Skeletal muscle cell (primary cell): ENCODE measurements at places on chromosomes 7 and 10.

- no peak for DNase-seq
These were observed 650.8 kb downstream of the LRMDA start for GRCh38 chr10:76082232-76082631.

- no peak for DNase-seq
These were observed 188.3 kb downstream of the DGKB start for GRCh38 chr7:14714161-14714728.

GRCh38 chr10:70576803-70577517 lies 25.6 kb downstream of the PRF1 start:
- no peak for DNase-seq

DNA sequence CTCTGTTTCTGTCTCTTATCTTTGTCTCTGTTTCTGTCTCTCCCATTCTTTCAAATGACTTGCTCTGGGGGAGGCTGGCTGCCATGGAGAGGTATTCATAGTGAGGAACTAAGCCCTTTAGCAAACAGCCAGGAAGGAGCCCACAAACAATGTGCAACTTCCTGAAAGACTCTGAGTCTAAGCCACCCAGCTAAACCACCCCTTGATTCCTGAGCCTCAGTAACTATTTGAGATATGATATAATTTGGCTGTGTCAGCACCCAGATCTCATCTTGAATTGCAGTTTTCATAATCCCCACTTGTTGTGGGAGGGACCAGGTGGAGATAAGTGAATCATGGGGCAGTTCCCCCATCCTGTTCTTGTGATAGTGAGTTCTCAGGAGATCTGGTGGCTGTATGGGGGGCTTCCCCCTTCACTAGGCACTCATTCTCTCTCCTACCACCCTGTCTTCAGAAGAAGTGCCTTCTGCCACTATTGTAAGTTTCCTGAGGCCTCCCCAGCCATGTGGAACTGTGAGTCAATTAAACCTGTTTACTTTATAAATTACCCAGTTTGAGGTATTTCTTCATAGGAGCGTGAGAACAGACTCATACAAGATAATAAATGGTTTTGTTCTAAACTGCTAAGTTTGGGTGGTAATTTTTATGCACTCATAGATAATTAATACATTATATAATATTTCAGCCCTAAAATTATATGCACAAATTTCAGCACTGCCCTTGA lies 121.2 kb upstream of the FOXP2 start:
- no peak for DNase-seq

GRCh38 chr10:56928714-56929113 lies 567.7 kb upstream of the ZWINT start:
- no peak for DNase-seq

- no peak for DNase-seq
These were observed 226.7 kb downstream of the EXOC4 start for GRCh38 chr7:133479456-133480065.

GRCh38 chr10:10849306-10849705 lies 168.4 kb upstream of the CELF2 start:
- DNase-seq, result no peak

GRCh38 chr10:74738052-74738451 lies 88.3 kb upstream of the KAT6B start:
- no peak for DNase-seq

DNA sequence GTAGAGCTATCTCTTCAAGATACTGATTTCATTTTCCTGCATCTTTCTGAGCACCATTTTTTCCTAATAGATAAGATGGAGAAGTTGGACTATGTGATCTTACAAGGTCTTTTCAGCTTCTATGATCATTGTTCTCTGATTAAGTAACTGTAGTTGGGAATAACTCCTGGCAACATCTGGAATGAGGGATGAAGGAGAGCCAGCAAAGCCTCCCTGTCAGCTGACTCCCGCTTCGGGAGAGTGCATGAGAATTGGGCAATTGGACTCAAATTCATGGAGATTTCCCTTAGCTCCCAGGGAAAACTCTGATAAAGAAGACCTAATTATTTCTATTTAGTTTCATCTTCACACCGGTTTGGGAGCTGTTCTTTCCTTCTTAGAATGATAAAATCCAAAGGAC lies 146.1 kb downstream of the CCDC71L start:
- no peak for DNase-seq

- DNase-seq, result no peak
These were observed 72.3 kb downstream of the ELMO1 start for GRCh38 chr7:37376386-37376785.

GRCh38 chr10:84005403-84005802 lies 133.9 kb upstream of the GHITM start:
- DNase-seq, result no peak

DNA sequence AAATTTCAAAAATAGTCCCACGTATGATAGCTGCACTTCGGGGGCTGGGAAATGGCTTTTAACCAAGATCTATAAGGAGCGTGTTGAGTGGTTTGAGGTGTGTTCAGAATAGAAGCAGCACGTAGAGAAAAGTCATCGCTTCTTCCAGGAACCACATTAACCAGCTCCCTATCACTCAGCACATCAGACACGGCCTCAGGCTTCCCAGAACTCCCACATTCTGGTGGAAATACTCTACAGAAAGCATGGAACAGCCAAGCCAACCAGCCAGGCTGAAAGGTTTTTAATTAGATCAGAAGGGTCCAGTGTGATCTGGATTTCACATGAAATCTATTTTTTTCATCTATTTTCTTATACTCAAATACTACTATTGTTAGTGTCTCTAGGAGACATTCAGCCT lies 231.5 kb upstream of the NRP1 start:
- DNase-seq, result no peak

DNA sequence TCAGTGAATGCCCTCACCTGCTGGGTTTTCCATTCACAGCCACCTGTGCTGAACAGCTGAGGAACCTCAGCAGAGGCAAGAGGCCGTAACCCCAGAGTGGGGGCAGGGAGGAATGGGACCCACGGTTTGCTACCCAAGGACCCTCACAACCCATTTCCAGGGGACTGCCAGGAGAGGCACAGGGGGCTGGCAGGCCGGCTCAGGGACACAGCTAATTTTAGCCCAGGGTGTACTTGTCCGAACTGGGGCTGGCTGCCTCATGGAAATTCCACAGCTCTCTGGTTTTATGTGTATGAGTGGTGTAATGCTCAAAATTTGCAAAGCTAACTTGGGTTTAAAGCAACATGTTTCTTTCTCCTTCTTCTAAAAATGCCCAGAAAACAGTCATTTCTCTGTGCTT lies 42.2 kb downstream of the MINDY4 start:
- no peak for DNase-seq

GRCh38 chr7:24751484-24751883 lies 5.8 kb downstream of the GSDME start:
- no peak for DNase-seq

GRCh38 chr10:101014230-101014884 lies 14.7 kb downstream of the LZTS2 start:
- no peak for DNase-seq

GRCh38 chr10:113553149-113553548 lies 296 bp downstream of the HABP2 start:
- no peak for DNase-seq

DNA sequence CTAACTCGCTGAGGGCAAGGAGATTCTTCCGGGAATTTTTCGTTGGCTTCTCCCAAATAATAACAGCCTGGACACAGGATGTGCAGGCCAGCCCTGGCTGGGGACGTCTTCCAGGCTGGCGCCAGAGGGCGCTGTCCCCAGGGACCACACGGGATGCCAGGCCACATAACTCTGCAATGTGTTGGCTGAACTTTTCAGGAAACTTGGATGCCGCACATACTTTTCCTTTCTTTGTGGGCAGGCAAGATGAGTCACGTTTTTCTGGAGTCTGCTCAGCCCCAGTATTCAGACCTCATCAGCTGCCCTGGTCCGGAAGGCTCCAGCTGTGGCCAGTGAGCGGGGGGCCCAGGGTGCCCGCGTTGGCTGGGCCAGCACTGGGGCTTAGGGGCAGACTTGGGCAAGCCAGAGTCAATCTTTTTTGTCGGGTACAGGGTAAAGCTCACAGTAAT lies 122.7 kb downstream of the PRKAG2 start:
- DNase-seq, result peak; percentile 96

GRCh38 chr7:98372993-98373392 lies 27.9 kb downstream of the BAIAP2L1 start:
- peak; percentile 47 for DNase-seq

DNA sequence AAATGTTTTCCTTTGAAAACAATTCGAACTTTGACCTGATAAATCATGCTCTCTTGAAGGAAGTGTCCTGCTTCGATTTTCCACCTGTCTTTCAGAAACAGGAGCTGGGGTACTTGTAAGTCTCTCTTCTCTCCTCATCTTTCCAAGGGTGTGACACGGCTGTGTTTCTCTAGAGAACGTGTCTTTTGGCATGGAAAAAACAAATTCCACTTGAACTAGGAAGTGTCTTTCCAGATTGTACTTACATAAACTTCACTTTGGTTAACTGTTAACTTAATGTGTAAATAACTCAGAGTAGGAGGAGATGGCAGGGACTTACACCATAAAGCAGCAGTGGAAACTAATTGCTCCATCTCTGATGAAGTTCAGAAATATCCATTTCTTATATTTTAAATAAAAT lies 4.2 kb upstream of the CALCR start:
- DNase-seq, result no peak

- DNase-seq, result no peak
These were observed 4.3 kb upstream of the YKT6 start for GRCh38 chr7:44196450-44196872.

- DNase-seq, result no peak
These were observed 26.9 kb downstream of the ABLIM1 start for GRCh38 chr10:114631090-114631665.

- DNase-seq, result no peak
These were observed 8.7 kb upstream of the SAMD9L start for GRCh38 chr7:93156884-93157283.

DNA sequence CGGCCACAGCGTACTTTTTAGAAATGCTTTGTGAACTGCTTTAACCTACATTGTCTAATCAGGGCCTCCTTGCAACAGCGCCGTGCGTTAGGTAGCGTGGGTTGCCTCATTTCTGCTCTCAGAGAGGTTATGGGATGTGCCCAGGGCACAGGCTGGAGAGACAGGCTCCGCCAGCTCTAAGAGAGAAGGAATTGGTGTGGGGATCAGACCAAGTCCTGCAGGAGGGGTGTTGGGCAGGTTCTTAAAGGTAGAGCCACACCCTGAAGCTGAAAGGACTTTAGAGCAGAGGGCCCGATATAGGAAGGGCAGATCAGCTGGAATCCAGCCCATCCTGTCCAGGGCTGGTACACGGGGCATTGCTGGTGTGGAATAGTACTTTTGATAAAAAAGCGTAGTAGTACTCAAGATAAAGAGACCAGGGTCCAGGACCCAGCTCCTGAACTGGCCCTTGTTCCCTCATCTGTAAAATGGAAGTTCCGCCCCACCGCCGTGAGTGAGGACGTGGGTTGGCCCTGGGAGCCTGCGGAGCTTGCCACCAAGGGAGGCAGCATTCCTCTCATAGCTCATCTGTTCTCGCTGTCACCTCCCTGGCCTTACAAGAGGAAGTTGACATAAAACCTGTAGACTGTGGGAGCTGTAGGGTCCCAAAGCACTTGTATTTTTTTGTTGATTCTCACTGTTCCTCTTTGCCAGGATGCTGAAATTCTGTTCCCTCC lies 37.2 kb downstream of the TMEM120A start:
- no peak for DNase-seq

GRCh38 chr7:111639934-111640333 lies 77.6 kb upstream of the IMMP2L start:
- no peak for DNase-seq

DNA sequence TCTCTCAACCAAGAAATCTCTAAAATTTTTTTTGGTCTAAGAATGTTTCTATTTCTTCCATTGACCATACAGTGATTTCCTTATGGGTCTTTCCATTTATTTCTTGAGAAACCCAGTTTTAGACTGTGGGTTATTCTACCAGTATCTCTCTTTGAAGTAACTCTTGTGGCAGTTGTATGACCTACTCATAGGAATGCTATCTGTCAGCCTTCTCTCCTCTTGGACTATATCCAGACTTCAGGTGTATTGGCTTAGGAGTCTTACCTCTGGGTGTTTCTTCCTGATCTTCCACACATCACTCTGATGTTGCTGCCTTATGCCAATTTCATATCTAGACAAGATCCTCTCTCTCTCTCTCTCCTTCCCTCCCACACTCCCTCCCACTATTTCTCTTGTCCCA lies 178.1 kb downstream of the BMPER start:
- no peak for DNase-seq

GRCh38 chr10:26438534-26439341 lies 597 bp downstream of the APBB1IP start:
- DNase-seq, result no peak

DNA sequence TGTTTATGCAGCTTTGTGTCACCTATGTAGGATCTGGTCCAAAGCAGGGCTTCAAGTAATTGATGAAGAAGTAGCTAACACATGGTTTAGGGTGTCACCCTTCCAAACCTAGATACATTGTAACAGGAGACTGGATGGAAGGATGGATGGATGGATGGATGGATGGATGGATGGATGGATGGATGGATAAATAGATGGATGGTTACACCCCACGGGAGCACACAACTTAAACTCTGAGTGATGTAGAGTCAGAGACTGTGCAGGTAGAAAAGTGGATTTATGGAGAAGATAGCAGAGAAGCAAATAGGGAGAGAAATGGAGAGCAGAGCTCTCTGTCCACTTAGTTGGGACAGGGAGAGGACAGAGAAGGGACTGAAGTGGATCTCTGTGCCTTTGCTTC lies 78.4 kb downstream of the NHLRC2 start:
- DNase-seq, result no peak

- no peak for DNase-seq
These were observed 27.9 kb upstream of the NKX6-2 start for GRCh38 chr10:132813560-132814468.

GRCh38 chr7:108097703-108098102 lies 32.5 kb downstream of the LAMB4 start:
- no peak for DNase-seq

DNA sequence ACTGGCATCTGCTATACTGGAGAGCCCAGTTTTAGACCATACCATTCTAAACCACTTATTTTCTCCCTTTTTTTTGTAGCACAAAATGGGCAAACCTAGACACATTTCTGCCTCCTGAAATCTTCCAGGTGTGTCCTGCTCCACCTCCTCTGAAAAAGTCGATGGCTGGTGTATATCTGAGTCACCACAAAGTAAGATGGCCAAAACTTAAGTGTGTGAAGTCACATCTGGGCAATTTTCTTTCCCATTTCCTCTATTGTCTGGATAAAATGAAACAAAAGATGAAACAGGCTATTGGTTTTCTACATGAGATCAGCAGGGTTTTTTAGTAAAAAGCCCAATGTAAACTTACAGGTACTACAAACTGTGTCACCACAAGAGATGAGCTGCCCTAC lies 65.5 kb downstream of the OSBPL3 start:
- DNase-seq, result no peak

GRCh38 chr10:95346715-95347401 lies 56.1 kb upstream of the PDLIM1 start:
- DNase-seq, result no peak

- DNase-seq, result no peak
These were observed 28.1 kb upstream of the DNMBP start for GRCh38 chr10:100037758-100038315.

- DNase-seq, result no peak
These were observed 33.3 kb downstream of the COX15 start for GRCh38 chr10:99698504-99699080.

- no peak for DNase-seq
These were observed 73.1 kb downstream of the MKLN1 start for GRCh38 chr7:131400681-131401176.
